SK-MEL-5 (cell line): ENCODE measurements at places on chromosomes 11 and 22.

DNA sequence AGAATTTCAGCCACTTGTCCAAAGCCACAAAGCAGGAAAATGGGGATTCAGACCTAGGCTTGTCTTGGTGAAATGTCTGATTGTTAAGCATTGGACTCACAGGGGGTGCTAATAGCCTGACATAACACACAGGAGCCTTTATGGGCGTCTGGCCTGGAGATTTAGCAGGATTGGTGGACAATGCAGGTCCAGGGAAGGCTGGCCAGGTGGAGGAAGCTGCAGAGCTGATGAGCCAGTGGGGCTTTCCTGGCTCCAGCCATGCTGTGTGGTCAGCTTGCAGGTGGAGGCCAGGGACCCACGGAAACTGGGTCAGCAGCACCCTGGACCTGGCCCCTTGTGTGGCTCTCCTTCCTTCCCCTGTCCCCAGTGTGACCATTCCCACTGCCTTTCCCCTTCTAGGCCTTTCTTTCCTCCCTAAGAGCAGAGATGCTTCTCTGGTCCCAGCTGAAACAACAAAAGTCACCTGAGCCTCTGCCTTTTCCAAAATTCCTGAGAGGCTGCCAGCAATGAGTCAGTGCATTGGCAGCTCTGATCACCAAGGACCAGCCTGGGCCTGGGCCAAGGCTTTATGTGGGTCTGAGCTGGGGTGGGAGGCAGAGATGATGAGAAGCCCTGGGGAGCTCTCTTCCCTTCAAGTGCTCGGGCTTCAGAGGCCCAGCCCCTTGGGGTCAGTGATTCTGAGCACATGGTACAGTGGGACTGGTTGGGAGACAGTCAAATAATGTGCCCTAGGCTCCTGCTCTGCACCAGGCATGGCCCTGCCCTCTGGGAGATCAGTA, 85.2 kb downstream of the CCDC81 start:
- no peak for DNase-seq

DNA sequence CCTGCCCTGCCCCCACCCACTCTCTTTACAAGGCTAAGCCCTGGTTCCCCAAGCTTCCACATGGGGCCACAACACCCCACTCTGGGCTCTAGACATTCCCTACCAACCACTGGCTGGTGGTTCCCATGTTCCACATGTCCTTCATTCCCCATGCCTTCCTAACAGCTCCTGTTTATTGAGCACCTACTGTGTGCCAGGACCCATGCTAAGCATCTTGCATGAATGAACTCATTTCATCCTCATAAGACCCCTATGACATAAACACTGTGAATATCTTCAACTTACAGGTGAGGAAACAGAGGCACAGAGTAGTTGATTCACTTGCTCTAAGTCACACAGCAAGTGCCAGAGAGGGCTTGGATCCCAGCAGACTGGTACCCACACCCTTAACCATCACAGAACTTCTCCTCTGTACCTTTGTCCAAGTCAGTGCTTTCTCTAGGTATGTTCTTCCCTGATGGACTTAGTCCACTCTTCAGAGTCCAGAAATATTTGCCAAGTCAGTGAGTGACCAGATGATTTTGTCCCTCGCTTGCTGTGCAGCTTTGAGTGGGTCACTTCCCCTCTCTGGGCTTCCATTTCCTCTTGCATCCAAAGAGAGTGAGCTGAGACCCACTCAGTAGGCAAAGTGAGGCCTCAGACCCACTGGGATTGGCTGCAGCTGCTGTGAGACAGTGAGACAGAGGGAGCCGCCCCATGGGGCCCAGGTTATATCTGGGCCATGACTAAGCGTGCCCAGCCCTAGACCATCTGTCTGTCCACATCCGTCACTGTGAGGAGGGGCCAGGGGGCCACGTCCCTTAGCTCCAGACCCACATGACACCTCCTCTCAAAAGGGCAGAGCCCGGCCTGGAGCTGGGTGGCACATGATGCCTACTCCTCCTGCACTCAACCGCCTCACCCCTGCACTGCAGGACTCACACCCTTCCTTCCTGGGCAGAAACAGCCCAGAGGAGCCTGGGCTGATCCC, 132.4 kb downstream of the MN1 start:
- peak; percentile 74 for DNase-seq

DNA sequence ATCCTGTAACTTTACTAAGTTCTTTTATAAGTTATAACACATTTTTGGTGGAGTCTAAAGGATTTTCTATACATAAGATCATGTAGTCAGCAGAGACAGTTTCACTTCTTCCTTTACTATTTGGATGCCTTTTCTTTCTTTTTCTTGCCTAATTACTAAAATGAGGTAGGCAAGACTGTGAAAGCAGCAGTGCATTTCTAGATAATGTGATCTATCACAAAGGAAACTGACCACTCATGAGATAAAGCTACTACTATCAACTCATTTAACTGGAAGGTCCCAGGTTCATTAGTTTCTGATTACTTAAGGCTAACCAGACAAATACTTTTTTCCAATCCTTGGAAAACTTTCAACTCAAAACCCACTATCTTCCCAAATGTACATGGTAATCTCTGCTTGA, 196.2 kb upstream of the E2F8 start:
- DNase-seq: no peak

GRCh38 chr11:61526956-61527731, 18.6 kb downstream of the LRRC10B start:
- peak; percentile 8 for DNase-seq

DNA sequence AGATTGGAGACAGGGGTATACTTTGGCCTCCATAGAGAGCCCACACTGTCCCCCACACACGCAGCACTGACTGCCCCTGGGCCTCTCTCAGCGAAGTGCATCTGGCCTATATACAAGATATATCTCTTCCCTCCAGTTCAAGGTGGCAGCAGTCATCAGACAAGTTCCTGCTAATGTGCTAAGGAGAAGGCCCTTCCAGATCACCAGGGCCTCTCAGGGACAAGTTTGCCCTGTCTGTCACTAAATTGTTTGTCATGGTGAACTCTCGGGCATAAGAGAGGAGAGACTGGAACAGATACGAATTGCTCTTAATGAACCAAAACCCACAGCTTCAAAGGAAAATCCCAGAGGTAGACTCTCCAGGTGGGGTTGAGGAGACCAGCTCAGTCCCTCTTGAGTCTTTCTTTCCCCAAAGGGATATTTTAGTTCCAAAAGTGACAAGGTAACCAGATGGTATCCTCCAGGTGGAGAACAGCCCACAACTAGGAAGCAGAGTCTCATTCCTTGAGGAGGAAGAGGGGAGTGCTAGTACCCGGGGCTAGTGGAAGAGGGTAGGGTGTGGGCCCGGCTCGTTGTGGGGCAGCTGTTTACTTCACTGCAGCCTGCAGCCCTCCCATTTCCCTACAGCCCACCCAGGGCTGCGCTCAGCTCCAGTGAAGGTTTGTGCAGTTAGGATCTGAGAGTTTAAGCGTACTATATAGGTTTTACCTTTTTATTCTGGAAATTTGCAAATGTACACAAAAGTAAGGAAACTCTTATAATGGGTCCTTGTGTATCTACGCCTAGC, 2.2 kb upstream of the SLC35C1 start:
- no peak for DNase-seq

- no peak for DNase-seq
These were observed 912 bp downstream of the PTPRCAP start for GRCh38 chr11:67436459-67437081.
